ENCODE measurements at places on chromosomes 5 and 9. TPM values are rescaled to one million over a fixed set of nuclear protein-coding genes. Genes with fewer than 3 reads are reported as not detected.

GRCh38 chr9:112378328-112379176 lies 1.4 kb upstream of the HSDL2 start:
- DNase-seq: peak; percentile 52

- DNase-seq: no peak
Measured at GRCh38 chr5:133412661-133413060, 199.7 kb downstream of the FSTL4 start.

- DNase-seq: no peak
Measured at GRCh38 chr9:3435732-3436131, 90.1 kb downstream of the RFX3 start.

DNA sequence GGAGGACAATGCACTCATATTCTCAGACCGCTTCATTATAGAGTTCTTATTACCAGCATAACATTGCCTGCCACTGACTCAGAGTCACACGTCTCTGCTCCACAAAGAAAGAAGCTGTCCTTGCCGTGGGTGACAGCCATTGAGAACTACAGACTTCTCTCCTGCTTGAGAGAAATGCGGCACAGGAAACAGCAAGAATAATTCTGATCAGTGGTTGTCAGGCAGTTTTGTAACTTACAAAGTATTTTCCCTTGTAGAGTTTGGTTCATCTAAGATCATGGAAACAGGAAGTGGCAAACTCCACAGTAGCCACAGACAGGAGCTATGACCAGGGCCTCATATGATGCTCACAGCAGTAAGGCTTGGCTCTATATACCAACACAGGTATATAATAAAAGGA lies 47.0 kb downstream of the KCNV2 start:
- DNase-seq: no peak

The FOXI1 gene
- total RNA-seq: not detected

GRCh38 chr9:108219664-108220063 lies 636.1 kb downstream of the ACTL7B start:
- DNase-seq: no peak

The LIFR gene
- 98.2 TPM for total RNA-seq

DNA sequence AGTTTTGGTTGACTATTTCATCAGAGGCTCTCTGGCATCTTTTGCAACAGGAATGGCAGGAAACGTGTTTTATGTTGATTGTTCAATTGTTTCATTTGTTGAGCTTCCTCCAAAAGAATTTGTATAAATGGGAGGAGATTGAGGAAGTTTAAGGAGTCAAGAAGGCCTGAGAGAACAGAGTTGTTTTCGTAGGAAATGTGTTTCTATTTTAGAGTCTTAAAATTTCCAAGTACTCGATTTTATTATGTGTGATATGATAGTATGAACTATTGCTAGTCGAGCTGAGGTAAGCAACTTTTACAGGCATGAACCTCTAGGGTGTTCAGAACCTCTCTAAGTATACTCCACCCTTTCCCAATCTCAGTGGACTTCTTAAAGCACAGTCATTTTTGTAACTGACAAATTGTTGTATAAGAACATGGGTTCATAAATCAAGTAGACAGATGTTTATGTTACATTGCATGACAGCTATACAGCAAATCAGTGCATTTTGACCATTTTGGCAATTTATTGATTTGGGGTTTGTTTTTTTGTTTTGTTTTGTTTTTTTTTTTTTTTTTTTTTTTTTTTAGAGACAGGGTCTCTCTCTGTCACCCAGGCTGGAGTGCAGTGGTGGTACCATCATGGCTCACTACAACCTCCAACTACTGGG lies 47.4 kb downstream of the POLK start:
- DNase-seq: no peak

- DNase-seq: no peak
Measured at GRCh38 chr5:102858808-102859207, 103.7 kb downstream of the PAM start.

The SVEP1 gene
- 40.1 TPM for total RNA-seq

GRCh38 chr9:114899461-114899860 lies 30.9 kb downstream of the TNFSF8 start:
- no peak for DNase-seq

DNA sequence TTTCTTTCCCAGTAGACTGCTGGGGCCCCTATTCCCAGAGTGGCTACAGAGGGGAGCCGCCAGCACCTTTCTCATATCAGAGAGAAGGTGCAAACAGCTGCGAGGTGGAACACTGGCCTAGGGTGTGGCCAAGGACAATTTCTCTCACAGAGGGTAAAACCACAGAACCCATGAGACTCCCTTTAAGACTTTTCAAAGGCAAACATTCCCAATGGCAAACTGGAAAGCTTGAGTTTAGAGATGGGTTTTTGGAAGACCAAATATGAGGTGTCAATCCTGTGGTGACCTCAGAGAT lies 335.1 kb upstream of the PIK3R1 start:
- DNase-seq: peak; percentile 72

- no peak for DNase-seq
Measured at GRCh38 chr5:145680169-145680568, 155.0 kb downstream of the PRELID2 start.

GRCh38 chr5:122498163-122498562 lies 186.1 kb downstream of the SNCAIP start:
- no peak for DNase-seq

The SPEF2 gene
- total RNA-seq: 2.5 TPM

- no peak for DNase-seq
Measured at GRCh38 chr5:154349626-154350264, 96.1 kb upstream of the SAP30L start.

DNA sequence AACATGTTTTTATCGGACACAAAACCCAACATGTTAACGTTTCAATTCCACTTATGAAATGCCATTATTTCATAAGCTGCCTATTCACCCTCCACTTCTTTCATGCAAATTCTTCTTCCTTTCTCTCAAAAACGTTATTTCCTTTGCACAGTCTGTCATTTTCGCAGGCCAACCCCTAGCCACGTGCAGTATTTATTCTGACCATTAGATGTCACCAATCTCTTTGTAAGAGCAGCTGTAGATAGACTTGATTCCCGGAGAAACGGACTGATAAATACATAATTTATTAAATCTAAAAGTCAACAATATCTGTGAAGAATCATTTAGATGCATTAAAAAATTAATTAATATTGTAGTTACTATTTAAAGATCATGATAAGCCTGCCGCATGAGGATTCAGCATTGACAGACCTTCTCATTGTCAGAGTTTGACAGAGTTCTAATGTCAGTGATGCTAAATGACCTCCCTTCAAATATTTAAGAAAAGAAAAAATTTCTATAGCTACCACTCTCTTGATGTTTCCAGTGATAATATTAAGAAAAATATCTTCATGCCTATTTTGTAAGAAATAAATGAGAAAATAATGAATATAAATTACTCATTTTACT lies 933.6 kb downstream of the CDH12 start:
- no peak for DNase-seq

DNA sequence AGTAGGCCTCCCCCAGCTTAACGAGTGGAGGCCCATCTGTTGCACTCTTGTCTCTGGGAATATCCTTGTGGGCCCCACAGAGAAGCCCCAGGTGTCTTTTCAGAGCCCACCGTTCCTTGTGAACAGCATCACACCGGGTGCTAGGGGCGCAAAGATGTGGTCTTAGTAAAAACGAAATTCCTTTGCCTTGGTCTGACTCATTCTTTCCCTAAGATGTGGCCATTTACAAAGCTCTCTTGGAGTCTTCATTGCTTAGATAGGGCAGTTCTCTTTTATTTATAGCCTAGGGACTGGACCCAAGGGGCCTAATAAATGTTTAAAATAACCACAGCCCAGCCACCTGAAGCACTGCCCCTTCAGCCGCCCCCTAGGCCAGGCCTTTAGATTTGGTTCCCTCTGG lies 52.8 kb upstream of the RPL26L1 start:
- no peak for DNase-seq

DNA sequence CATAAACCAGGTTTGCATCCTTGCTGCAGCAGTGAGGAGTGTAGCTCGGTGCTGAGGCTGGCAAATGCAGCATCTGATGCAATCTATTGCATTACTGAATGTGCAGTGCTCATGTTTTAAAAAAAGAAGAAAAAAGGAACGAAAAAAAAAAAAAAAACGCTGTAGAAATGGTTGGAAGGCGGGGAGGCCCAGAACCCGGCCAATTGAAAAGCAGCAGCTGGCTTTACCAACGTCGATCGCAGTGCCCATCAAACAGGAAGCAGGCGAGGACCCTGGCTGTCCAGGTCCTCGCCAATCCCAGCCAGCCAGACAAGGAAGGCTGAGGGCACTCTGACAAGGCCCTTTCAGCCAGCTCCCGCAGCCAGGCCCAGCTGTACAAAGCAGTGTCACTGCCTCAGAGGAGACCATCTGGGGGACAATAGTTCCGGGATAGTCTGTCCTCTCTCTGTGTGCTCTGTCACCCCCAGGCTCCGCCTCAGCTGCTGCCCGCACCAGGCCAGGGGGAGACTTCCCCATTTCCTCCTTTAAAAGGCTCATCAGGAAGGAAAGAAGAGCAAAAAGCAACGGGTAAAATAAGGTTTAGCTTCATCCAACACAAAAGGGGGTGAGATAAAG lies 21.8 kb upstream of the CPEB4 start:
- no peak for DNase-seq

DNA sequence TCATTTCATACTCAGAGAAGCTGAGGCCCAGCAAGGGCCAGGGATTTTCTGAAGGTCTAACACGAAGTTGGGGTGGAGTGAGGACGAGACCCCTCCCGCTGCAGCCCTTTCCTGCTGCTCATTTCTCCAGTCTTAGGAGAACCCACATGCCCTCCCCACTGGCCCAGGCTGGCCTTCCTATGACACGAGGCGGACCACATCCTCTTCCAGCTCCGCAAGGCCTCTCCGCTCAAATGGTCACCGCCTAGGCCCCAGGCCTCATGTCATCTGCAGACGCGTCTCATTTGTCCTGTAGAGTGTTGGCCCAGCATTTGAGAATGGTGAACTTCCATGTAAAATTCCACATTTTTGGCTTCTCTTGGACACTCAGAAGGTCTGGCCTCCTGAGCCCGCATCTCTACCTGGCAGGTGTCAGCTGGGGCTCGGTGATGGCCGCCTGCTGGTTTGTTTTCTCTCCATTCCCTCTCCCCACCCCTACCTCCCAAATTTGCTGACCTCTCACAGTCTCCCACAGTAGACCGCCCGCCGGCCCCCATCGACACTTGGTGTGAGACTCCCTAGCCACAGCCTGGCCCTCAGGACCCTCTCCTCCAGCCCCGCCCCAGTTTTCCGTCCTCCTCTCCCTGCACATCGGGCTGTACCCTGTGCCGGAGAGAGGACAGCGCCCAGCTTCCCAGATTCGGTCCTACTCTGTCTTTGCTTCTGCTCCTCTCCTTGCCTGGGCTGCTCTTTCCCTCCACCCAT lies 51.7 kb downstream of the ERGIC1 start:
- no peak for DNase-seq

All from Peyer's patch (tissue), 4 donors.